ENCODE measurements at places on chromosomes 3 and 15.

- no peak for DNase-seq
Observed at GRCh38 chr3:35733341-35733740, 94.0 kb downstream of the ARPP21 start.

GRCh38 chr3:171164067-171164465, 137.5 kb upstream of the SLC2A2 start:
- no peak for DNase-seq

DNA sequence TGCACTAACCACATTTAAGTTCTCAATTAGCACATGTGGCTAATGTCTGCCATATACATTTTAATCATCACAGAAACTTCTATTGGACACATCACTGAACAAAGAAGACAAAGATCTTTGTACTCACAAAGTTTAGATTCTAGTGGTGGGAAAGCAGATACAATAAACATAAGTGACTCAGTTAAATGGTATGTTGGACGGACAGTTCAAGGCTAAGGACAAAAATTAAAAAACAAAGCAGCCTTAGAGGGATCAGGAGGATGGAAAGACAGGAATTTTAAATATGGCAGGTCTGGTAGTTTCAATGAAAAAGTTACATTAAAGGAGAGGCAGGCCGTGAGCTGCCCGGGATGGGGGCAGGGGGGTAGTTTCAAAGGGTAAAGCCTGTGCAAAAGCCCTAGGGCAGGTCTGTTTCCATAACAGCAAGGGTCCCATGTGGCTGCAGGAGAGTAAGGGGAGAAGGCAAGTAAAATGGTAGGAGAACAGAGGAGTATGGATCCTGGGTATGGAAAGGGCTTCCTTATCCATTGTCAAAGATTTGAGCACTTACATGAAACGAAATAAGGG, 220.7 kb downstream of the FHIT start:
- DNase-seq, result no peak

DNA sequence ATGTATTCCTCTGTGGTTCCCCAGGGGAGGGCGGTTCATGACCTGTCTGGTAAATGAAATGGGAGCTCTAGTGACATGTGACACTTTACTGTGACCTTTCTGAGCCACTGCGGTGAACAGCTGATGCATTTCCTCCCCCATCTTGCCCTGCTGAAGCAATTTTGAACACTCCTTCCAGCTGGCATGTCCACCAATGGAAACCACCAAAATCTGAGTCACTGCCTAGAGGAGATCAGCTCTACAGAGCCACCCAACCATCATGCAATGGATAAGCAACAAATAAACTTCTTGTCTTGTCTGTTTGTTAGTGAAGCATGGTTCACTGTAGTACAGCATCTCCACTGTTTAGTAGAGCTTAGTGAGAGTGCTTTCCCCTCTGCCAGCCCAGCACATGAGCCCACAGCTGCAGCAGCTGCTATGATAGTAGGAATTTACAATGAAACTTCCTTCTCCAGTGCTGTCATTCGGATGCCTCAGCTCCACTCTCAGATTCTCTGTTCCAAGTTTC, 479.4 kb downstream of the NTRK3 start:
- DNase-seq, result no peak

DNA sequence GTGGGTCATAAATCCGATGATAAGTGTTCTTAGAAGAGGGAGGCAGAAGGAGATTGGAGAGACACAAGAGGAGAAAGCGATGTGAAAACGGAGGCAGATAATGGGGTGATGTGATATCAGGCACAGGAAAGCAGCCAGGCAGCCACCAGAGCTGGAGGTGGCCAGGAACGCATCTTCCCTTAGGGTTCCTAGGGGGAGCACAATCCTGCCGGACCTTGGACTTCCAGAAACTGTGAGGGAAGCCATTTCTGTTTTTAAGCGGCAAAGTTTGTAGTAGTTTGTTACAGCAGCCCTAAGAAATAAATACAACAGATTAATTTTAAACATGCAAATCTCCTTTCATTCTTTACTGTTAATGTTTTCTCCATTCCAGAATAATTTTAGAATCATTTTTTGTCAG, 259.9 kb upstream of the TMC3 start:
- no peak for DNase-seq

DNA sequence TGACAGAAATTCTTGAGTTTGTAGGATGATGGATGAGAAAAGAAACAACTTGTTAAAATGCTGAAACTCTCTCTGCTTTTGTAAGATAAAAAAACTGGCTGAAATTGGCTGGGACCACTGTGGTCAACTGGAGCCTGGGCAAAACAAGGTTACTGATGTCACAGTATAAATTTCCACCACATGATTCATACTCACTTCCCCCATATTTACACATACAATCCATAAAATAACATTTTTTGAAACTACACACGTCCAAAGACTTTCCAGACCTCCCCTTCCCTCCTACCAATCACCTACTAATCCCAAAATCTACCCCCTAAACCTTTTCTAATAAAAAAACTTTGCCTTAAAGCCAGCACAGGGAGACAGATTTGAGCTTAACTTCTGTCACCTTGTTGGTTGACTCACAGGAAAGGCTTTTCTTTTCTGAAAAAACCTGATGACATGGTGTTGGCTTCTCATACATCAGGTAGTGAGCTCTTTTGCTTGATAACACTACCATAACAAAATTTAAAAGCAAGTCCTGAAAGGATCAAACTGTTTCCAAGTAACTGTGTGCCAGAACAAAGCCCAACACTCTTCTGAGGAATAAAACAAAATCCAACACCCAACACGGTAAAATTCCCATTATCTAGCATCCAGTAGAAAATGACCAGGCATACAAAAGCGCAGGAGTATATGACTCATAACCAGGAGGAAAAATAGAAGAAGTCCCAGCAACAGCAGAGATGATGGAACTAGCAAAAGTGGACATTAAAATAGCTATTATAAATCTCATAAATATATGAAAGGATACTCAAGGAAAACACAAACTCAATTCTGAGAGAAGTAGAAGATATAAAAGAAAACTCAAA, 87.3 kb upstream of the SNRK start:
- no peak for DNase-seq

DNA sequence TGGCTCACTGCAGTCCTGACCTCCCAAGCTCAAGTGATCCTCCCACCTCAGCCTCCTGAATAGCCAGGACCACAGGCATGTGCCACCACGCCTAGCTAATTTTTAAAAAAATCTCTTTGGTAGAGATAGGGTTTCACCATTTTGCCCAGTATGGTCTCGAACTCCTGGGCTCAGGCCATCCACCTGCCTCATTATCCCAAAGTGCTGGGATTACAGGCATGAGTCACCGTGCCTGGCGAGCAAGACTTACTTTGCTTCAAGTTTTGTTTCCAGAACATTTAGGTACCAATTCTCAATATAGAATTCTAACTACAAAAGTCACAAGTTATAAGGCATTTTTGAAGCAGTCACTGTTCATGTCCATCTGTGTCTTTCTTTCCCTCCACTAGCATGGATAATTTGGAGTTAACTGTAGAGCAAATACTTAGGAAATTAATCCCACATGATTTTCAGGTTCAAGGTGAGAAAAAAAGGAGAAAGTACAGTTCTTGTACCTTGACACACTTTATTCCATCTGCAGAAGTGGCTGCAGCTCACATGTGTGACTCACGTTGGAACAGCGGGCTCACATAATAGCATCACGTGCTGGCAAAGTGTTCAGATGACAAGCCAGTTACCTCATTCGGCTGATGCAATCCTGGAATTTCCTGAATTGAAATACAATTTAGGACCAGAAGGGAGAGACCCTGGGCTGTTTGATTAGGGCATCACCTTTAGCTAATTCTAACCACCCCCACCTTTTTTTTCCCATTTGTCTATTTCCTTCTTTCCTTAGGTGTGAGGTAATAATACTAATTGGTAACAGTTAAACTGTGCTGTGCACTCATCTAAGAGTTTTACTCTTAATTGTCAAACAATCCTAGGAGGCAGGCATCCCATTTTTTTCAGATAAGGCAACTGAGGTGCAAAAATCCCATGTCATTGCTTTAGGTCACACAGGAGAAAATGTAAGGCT, 46.9 kb upstream of the NEDD4 start:
- DNase-seq, result no peak

DNA sequence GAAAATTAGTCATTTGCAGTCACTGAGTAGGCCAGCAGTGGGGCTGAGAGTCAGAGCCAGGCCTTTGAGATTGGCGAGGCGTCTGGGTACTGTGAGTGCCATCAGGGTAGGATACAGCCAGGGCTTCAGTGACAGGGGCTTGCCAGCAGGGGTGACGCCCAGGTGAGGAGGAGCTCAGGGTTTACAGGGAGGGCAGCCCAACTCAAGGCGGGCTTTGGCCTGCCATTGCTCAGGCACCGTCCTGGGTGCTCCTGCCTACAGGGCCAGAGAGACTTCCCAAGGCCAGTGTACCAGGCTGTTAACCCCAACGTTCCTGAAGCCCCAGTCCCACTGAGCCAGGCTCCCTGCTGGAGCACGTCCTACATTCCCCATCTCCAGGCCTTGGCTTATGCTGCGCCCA, 152.0 kb downstream of the FBLN2 start:
- DNase-seq, result no peak

Data from T-helper 1 cell (primary cell).